HFF-Myc (cell line): ENCODE measurements at places on chromosomes 13 and 19.
A peak's percentile ranks its signal among the peaks of the same experiment; 100 is the strongest.

- no peak for DNase-seq
Measured at GRCh38 chr13:38854226-38854625, 136.4 kb downstream of the STOML3 start.

- no peak for DNase-seq
Measured at GRCh38 chr19:4732680-4733114, 9.1 kb upstream of the DPP9 start.

DNA sequence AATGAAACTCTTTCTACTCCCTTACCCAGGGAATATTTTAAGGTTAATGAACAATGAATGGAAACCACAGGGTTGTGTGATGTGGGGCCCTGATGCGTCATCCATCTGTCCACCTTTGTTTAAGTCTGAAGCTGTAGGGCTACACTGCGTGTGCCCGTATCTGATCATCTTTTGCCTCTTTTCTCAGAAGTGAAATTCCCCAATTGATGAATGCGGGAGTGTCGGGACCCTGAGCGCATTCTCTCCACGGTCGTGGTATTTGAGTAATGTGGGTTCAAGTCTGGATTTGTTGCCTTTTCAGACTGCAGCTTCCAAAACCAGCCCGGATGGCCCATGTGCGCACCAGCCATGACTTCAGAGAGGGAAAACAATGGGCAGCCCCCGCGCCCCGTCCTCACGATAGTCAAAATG lies 112.3 kb downstream of the COL4A2 start:
- no peak for DNase-seq

DNA sequence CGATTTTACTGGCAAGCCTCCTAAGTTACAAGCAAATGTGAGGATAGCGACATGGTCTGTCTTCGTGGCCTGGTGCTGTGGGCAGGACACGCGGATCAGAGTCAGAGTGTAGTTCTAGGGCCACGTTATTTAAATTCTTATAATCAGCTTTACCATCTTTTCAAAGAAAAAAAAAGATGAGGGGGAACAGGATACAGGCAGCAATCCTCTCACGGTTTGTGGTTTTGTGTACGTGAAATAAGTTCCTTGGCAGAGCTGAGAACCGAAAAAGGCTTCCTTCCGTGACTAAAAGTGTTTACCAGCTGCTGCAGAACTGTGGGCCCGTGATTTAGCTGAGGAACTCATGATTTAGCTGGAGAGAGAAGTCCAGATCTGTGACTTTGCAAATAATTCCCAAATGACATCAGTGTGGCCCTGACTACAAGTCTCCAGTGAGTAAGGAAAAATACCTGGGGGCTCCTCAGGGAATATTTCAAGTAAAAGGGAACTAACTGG lies 27.2 kb downstream of the RCBTB2 start:
- DNase-seq, result no peak

GRCh38 chr13:94710881-94711560 lies 1.3 kb downstream of the SOX21 start:
- no peak for DNase-seq

DNA sequence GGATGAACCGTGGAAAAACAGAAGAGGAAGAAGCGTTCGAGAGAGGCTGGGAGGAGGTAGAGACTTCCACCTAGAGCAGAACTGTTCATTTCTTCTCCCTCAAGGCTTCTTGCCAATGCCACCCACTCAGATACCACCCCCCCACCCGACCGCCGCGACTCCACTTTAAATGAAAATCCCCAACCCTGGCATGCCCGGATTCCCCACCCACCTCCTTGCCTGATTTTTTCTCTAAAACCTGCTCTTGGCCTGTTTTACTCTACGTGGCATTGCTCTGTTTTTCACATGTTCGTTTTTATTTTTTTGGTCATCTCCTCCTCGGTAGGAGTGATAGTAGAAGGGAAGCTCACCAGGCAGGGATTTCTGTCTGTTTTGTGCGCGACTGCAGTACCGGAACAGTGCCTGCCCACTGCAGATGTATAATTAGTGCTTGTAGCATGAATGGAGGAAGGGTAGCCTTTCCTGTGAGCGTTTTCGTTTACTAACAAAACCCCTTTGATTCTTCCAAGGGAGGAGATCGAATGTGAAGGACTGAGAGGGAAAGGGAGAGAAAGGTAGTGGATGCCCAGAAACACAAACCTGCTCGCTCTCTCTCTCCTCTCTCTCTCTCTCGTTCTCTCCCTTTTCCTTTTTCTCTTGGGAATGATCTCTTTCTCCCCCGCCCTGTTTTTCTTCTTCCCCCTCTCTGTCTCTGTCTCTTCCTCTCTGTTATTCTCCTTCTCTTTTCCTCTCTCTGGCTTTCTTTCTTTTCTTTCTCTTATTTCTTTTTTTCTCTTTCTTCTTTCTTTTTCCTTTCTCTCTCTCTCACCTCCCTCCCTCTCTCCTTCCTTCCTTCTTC lies 2.2 kb downstream of the CD70 start:
- DNase-seq, result no peak

GRCh38 chr19:13959141-13959961 lies 7.0 kb downstream of the DCAF15 start:
- DNase-seq, result no peak

DNA sequence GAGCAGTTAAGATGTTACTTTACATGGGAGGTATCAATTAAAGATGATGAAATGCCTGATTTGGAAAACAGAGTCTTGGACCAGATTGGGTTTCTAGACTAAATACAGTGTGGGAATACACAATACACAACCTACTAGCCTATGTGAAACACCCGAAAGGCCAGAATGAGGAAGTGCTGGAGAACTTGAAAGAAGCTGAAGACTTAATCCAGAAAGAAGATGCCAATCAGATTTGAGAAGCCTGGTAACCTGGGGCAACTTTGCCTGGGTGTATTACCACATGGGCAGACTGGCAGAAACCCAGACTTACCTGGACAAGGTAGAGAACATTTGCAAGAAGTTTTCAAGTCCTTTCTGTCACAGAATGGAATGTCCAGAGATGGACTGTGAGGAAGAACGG lies 43.2 kb downstream of the N4BP2L1 start:
- no peak for DNase-seq

- DNase-seq, result no peak
Measured at GRCh38 chr13:70310396-70311119, 202.3 kb upstream of the KLHL1 start.

GRCh38 chr19:2064395-2064787 lies 13.3 kb upstream of the MKNK2 start:
- DNase-seq, result no peak

DNA sequence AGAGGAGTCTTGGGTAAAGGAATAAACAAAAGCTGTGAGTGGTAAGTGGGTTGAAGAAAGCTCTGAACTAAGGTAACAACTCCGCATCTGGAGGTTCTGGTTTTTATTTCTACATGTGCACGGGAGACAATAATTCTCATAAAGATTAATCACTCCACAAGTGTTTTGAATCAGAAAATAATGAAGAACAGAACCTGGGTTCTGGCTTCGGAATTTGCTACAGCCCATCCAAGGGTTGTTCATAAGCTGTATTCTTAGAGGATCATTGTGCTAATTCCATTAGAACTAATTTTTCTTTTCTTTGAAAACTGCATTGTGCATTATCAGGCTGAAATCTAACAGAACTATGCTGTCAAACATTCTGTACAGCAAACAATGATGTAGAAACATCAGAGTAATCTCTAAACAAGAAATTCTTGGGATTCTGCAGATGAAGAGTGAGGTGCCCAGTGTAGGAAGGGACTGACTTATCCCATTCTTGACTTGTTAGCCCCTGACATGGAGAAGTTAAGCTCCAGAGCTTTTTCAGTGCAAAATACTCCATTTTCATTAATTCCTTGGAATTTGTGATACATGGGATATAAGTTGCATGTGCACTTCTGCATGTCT lies 368.2 kb downstream of the COG6 start:
- no peak for DNase-seq

DNA sequence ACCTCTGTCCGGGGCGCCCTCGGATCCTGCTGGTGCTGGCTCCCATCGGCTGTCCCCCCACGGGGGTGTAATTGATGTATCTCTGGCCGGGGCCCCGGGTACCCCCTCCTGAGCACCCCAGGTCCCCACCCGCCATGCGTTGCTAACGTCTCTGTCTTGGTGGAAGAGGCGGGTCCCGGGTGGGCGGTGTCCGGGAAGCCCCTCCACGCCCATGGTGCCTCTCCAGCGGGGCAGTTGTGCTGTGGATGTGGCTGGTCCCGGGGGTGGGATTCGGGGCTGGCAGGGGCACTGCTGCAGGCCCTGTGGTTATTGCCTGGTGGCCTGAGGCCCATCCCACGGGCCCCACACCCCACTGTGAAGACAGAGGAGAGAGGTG lies 4.9 kb downstream of the DIRAS1 start:
- no peak for DNase-seq

DNA sequence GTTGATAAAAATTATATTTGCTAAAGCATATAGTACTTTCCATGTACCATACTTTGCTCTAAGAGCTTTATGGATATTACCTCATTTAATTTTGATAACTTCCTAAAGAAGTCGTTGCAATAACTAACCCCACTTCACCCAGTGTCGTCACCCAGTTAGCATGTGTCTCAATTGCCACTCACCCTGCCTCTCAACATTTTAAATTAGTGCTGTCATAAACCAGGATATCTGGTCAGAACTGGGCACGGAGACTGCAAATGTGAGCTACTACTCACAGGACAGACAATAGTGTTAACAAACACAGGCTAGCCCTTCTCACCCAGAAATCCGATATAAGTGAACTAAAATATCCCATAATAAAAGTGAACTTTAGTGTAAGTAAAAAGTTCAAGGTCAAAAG lies 430.6 kb downstream of the KLF12 start:
- no peak for DNase-seq

GRCh38 chr13:109869312-109870237 lies 83.2 kb upstream of the IRS2 start:
- DNase-seq, result peak; percentile 52

DNA sequence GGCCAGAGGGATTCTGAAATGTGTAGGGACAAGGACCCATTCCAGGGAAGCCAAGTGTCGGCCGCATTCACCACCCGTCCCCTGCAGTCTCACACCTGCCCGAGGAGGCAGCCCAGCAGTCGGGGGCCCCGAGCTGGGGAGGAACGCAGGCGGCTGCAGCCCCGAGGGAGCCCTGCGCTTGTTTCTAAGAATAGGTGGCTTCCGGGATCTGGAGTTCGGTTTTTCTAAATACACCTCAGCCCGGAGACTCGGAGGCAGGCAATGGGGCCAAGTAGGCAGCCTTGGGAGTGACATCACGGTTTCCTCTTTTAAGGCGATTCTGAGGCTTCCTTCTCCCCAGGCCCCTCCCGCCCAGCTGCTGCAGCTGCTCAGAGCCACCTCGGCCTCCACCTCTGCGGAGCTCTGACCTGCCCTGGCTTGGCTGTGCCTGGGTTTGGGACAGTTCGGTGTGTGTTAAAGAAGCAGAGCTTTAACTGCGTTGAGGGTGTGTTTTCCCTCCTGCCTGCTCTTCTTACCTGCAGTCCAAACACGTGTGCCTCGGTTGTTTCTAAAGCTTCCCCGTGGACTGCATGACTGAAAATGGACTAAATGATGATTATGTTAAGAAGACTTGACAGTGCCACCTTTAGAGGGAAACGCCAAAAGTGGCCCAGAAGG lies 80.5 kb downstream of the COL4A2 start:
- no peak for DNase-seq

GRCh38 chr13:112066624-112067004 lies 335 bp upstream of the SOX1 start:
- no peak for DNase-seq

GRCh38 chr13:48161530-48162179 lies 66.8 kb upstream of the MED4 start:
- DNase-seq, result no peak

GRCh38 chr19:41702171-41702651 lies 6.2 kb upstream of the CEACAM5 start:
- no peak for DNase-seq

DNA sequence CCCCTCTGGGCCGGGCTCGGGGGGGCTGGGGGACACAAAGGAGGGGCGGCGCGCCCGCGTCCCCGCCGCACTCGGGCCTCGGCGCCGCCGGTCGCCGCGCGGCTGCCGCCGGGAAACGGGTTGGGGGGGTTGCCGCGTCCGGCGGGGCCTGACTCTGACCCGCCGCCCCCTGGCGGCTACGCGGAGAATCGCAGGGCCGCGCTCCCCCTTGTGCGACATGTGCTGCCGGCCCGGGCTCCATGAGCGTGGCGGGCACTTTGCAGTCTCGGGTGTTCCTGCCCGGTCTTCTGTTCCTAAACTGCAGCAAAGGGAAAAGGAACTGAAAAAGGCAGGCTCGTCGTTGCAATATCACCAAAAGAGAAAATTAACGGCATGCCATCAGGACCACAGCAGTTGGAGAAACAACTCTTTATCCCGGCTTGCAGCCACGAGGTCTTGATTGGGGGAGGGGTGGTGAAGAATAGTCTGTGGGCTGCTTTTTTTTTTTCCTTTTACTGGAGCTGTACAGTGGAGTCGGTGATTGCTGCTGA lies 1.5 kb downstream of the MIR17HG start:
- peak; percentile 47 for DNase-seq

GRCh38 chr19:38743394-38744297 lies 628 bp downstream of the CAPN12 start:
- DNase-seq, result no peak

DNA sequence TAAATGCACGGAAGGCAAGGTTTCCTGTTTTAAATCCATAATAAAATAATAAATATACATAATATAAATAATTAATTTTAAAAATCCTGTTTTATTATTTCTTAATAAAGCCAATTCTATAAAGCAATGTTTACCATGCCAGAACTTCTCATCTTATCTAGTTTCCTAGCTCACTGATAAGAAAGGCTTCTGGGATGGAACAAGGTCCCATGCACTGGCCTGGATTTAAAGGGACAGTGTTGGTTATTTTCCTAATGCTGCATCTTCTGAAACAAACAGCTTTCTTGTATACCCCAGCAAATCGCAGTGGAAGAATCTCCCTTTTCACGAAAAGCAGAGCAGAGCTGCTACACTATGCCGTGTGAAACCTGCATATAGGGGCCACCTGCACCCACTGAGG lies 68.8 kb downstream of the LNX2 start:
- no peak for DNase-seq

DNA sequence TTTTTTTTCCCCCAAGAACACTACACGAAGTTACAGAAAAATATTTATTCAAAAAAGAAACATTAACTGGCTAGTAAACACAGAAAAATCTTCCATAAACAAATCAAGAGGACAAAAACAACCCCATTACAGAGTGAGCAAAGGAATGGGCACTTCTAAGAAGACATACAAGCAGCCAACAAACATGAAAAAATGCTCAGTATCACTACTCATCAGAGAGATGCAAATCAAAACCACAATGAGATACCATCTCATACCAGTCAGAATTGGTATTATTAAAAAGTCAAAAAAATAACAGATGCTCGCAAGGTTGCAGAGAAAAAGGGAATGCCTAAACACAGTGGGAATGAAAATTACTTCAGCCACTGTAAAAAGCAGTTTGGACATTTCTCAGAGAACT lies 131.7 kb downstream of the UGGT2 start:
- no peak for DNase-seq

DNA sequence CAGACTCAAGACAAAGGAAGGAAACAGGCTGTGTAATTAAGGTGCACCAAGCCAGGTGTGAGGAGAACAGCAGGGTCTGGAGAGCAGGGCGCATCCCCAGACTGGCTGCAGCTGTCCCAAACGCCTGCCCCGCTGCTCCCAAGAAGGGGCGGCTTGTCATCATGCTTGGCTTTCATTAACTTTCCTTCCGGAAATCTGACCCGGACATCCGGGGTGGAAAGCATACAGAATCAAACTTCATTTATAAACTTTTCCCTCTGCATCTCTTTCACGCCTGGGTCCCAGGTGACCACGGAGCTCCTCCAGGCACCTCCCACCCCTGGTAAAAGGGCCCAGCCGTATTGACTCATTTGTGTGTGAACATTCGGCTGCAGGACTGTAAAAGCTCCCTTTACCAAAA lies 31.7 kb downstream of the TSHZ3 start:
- no peak for DNase-seq
